HS-27A (cell line): ENCODE measurements at places on chromosomes 6 and 20.

GRCh38 chr6:43977404-43978111, 149.7 kb downstream of the MRPL14 start:
- DNase-seq: no peak

DNA sequence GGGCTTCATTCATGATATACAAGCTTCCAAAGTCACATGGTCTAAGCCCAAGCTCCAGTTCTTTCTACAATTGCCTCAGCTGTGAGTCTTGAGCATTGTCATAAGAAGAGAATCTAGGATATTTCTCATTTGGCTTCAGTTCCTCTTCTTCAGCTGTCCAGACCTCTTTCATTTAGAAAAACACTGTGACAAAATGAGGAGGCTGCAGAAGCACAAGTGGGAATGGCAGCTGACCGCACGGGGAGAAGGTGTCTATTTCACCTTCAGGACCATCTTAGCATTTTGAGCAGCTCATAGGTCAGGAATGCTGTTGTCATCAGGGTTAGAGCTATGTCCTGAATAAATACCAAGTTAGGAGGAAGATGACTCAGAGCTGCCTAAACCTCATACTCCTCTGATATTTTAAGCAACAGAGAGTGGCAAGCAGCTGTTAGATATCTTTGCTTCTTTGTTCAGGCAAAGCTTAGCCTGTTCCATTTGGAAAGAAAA, 390.1 kb upstream of the CITED2 start:
- peak; percentile 98 for DNase-seq

DNA sequence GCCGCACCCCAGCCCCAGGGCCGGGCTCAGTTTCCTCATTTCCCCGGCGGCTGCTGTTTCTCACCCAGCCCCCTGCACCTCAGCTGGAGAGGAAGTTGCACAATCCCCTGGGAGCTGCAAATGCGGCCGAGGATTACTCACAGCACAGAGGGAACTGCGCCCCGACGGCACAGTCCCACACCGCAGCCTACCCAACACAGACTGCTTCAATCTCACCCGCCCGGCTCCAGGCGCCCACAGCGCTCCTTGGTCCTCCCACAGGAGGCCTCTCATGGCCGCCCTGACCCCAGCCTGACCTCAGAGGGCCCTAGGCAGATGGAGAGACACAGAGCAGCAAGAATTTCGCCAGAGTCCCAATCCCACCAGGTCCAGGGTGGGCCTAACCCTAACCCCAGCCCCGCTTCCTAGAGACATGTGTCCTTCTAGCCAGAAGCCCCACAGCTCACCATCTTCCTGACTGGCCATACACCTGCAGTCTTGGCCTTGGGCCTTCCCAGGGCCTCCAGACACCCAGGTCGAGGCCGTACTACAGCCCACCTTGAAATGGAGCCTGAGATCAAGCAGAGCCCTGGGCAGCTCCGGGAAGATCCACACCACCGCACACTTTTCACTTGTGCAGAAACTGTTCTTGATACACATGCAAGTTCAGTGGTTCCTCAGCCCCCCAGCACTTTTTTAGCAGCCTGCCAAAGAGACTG, 11.7 kb downstream of the TFEB start:
- peak; percentile 34 for DNase-seq

- no peak for DNase-seq
Observed at GRCh38 chr6:127352524-127352923, 9.1 kb upstream of the ECHDC1 start.

DNA sequence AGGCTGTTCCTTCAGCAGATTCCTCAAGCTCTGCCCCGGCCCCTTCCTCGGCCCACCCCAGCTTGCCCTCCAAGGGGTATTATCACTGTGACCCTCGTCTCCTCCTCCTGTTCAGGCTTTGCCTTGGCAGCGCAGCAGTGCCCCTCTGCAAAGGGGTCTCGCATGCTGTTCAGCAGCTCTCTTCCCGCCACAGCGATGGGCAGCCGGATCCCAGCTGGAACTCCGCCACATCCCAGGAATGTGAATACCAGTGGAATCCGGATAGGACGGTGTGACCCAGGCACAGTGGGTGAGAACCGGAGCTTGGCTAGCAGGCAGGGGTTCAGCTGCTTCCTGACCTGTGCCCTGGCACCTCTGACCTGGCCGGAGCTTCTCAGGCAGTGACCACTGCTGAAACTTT, 52.9 kb downstream of the RNASET2 start:
- DNase-seq: no peak

DNA sequence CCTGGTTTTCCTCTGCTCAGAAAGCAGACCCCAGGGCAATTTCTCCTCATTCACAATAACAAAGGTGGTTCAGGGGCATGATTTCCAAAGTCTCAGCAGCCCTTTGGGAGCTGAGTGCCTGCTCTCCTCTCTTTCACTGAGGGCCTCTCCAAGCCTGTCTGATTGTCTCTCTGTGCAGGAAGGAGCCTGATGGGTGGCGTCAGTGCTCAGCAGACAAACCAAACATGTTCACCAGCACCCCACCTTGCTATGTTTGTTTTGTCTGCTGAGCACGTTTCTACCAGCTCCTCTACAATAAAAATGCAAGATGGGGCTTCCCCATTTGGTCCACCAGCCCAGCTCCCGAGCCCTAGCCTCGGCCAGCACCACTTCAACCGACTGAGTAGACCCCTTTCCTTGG, 25.4 kb upstream of the TCP11 start:
- DNase-seq: no peak

DNA sequence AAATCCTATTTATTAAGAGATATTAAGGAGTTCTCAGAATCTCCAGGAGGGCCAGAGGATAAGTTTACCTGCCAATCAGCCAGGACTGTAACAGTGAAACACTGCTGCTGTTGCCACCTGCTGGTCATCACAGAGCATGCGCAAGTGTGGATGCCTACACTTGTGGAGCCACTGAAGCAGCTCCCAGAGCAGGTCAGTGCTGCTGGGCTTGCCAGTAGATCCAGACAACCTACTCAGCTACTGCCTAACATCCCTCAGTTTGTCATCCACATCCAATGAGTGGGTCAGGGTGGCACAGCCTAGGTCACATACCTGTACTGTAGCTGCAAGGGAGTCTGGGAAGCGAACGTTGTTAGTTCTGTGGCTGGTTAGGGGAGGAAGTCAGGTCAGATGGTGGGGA, 18.3 kb upstream of the NHSL1 start:
- DNase-seq: peak; percentile 26

GRCh38 chr6:111484633-111484930, 1.6 kb upstream of the REV3L start:
- no peak for DNase-seq

GRCh38 chr6:104705916-104706442, 153.7 kb downstream of the HACE1 start:
- no peak for DNase-seq

- no peak for DNase-seq
Observed at GRCh38 chr20:20003031-20003954, 13.9 kb upstream of the NAA20 start.

GRCh38 chr6:41697861-41698781, 37.3 kb downstream of the TFEB start:
- DNase-seq: peak; percentile 81

GRCh38 chr6:1715336-1715735, 105.6 kb downstream of the FOXC1 start:
- DNase-seq: no peak
